NCI-H526 (cell line): ENCODE measurements at places on chromosomes 11 and 22.
A peak's percentile ranks its signal among the peaks of the same experiment; 100 is the strongest.

GRCh38 chr11:44564670-44565210 is 723 bp upstream of the CD82 start:
- peak; percentile 72 for DNase-seq

GRCh38 chr22:48433647-48434046 is 1394.0 kb downstream of the BRD1 start:
- DNase-seq, result no peak

DNA sequence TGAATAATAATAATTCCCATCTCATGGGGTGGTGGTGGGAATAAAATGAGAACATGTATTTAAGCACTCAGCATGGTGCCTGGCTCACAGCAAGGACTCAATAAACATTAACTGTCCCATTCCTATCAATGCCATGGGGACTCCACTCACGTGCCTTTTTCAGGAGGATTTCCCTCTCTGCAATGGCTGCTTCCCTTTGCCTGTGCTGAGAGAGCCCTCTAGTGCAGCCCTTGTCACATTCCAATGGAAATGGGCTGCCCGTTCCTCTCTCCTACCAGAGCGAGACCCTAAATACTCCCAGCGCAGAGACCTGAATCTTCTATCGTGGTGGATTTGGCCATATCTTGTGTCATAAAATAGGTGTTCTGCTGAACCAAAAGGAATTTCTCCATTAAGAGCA is 621.5 kb upstream of the B3GAT1 start:
- peak; percentile 87 for DNase-seq

- no peak for DNase-seq
These were observed 1.1 kb downstream of the GTPBP1 start for GRCh38 chr22:38706901-38707195.

GRCh38 chr11:72763823-72764222 is 11.6 kb upstream of the ARAP1 start:
- no peak for DNase-seq

DNA sequence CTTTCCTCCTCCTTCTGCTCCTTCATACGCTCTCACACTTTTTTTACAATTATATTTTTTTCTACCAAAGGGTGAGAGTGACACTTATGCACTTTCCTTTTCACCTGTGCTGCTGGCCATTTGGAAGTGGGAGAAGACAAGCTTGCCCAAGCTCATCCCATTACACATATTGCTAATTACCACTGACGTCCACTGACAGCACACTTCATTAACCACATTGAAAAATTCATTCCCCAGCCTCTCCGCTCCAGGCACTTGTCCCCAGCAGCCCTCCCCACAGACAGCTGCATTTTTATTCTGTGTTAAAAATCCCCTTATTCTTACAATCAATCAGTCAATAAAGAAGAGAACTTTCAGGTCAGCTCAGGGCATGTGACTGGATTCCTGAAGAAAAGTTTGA is 175.1 kb downstream of the LRRC4C start:
- no peak for DNase-seq

DNA sequence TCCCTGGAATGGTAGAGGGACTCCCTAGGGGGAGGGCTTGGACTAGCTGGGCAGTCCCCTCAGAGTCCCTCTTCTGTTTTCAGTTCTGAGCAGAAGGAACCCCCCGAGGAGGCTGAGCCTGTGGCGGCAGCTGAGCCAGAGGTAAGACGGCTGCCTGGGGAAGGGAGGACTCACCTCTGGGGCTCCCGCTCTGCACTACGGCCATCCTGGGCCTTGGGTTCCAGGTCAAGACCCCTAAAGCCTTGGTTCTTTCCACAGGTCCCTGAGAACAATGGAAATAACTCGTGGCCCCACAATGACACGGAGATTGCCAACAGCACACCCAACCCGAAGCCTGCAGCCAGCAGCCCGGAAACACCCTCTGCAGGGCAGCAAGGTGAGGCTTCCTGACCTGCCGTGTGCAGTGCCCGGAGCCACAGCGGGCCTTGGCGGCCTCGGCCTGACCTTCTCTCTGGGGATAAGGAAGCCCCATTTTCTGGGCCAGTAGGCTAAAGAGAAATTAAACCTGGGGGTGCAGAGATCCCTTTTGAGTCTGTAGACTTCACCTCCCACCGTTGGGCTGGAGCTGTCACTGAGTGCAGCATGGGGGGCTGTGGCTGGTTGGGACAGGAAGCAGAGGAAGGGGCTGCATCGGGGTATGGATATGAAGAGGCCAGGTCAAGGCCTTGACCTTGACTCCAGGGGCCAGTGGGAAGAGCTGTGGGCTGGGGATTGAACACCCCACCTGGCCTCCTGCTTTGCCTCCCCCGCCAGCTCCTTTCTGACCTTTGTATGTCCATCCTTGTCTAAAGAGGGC is 15.0 kb downstream of the INCENP start:
- DNase-seq, result no peak

- DNase-seq, result peak; percentile 33
These were observed 7.8 kb downstream of the PIK3IP1 start for GRCh38 chr22:31284281-31285155.

DNA sequence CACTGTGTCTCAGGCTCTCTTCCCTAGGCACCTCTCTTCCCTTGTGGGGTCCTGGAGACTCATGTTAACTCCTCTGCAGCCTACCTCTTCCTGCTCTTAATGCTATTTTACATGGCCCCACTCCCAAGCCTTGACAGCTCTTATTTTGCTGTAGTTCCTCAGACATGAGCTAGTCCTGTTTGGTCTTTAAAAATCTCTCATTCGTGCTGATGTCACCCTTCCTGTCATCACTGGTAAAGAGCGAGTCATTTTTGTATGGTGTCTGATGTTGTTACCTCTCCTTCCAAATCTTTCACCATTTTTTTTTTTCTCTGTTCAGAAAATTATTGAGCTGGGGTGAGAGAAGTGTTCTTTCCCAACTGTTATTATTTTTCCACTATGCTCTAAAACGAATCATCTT is 84.8 kb upstream of the ZBED5 start:
- DNase-seq, result no peak
